ENCODE measurements at places on chromosomes 16 and 17.

DNA sequence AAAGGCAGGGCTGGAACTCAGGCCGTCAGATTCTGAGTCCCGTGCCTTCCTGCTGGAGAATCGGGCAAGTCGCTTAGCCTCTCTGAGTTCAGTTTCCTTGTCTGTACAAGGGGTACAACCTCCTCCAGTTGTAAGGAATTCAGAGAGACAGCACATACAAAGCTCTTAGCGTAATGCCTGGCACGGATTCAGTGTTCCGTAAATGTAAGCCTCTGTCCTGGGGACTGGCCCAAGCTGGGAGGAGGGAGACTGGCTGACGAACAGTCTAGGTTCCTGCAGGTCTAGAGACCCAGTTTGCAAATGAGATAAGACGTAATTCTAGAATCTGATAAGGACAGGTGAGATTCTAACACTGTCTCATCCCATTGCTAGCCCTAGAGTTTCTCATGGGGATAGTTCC, 9.9 kb downstream of the METTL22 start:
- DNase-seq = no peak

- DNase-seq = no peak
Measured at GRCh38 chr17:55673743-55674506, 48.7 kb downstream of the TMEM100 start.

GRCh38 chr17:73990290-73990689, 213.2 kb upstream of the RPL38 start:
- DNase-seq = no peak

DNA sequence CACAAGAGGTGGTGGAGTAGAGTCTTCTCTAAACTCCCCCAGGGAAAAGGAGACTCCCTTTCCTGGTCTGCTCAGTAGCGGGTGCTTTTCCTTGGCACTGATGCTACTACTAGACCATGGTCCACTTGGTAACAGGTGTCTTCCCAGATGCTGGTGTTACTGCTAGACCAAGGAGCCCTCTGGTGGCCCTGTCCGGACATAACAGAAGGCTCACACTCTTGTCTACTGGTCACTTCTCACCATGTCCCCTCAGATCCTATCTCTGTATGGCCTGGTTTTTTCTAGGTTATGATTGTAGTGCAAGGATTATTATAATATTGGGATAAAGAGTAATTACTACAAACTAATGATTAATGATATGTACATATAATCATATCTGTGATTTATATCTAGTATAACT, 49.7 kb upstream of the ARL4D start:
- DNase-seq = no peak

DNA sequence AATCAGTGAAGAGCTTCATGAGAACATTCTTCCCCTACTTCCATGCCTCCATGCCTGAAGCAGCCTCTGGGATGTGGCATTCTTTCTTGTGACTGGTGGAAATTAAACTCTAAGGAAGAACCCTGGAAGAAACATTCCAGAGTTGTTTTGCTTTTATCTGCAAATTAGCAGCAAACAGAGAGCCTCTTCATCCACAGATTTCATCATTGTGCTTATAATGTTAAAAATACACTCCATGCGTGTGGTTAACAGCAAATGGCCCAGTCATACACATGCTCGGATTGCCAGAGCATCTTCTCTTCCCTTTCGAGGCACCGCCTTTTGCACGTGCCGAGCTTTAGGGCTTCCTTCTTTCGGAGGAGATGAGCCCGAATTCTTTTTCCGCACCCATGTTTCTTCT, 411.3 kb downstream of the SNX29 start:
- DNase-seq = no peak

DNA sequence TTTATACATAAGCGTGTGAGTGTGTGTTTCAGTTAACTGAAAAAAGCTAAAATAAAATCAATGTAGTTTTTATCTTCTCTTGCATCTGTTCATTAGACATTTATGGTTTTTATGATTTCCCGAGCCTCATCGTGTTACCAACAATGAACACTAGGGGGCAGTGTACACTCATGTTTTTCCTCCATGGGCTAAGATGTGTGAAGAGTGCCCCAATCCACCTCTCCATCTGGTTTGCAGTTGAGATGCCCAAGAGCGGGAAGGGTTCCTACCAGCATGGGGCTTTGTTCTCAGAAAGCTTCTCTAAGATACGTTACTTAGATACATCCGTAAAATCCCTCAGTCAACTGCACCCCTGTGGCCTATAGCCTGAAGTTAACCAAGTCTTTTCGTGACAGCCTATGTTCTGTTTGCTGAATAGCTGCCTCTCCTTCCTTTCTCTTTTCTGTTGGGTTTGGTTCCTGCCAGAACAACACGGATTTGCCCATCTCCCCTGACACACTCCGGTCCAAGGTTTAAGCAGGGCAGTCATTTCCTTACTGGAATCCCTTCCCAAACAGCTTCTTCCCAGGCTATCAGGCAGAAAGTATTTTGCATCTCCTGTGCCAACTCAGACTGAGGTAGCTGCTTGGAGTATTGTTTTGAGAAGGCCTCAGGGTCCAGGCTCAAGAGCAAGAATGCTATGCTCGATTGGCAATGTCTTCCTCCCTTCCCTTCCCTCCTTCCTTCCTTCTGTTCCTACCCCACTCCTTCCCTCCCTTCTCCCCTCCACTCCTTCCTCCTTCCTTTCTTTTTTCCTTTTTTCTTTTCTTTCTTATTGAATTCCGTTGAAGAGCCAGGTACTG, 12.9 kb upstream of the ELAC2 start:
- DNase-seq = peak; percentile 13

DNA sequence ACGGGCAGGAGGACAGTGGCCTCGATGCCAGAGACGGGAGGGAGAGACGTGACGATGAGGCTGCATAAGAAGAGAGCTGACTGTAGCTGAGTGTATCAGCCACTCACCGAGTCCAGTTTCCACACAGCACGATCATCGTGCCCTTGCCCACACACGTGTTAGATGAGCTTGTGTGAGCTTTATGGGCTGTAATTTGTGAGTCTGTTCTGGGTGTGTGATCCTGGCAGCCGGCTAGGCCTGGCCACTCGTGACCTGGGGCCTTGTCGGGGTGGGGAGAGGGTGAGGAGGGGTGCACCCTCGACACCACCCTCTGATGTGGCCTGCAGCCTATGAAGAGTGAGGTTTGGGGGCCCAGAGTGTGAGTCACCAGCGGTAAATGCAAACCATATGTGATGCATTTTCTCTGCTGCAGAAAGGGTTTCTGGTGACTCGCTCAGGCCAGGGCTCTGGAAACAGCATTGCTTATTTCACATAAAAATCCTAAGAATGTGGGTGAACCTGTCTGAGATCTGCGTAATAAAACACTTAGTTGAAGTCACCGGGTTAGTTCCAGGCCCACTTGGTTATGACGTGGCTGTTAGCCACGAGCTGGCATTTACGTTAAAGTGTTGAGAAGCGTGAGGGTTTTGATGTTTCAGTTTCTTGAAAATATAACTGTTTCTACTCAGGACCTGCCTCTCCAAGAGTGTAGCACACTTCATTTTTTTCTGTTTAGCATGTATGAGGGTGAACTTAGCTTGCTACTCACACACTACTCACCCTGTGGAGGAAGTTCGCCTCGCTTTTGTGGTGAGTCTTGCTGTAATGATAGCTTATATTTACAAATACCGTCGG, 4.2 kb downstream of the METRNL start:
- peak; percentile 89 for DNase-seq

DNA sequence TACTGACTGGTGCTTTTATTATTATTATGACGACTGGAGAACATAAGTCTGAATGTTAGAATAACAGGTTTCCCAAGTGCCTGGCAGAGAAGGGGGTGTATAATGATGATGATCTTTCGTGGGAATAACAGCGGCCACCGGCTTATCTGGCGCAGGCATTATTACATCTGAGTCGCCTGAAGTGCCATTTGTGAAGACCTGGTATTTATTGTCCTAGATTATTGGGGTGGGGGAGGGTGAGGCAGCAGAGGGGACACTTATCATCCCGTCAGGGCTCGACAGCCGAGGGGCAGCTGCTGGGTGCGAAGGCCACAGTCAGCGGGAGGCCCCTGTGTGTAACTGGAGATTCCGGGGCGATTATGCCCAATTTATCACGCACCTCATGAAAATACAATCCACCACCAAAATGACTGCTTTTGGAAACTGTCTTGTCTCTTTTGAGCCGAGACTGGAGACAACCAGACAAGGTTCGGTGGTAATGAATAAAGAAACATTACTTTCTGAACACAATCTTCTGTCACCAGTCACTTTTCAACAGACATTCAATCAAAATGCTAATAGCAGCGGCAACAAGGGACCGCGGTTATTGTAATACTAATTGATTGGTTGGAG, 199.3 kb downstream of the CCDC182 start:
- no peak for DNase-seq

GRCh38 chr17:19004421-19005136, at the start of gene FAM83G:
Gene FAM83G, minus strand, starts transcription at chr17:19004764. Its CDS starts 723 bp downstream, at chr17:19004041.
- no peak for DNase-seq

- DNase-seq = no peak
Measured at GRCh38 chr16:80971819-80972218, 34.9 kb downstream of the CMC2 start.

DNA sequence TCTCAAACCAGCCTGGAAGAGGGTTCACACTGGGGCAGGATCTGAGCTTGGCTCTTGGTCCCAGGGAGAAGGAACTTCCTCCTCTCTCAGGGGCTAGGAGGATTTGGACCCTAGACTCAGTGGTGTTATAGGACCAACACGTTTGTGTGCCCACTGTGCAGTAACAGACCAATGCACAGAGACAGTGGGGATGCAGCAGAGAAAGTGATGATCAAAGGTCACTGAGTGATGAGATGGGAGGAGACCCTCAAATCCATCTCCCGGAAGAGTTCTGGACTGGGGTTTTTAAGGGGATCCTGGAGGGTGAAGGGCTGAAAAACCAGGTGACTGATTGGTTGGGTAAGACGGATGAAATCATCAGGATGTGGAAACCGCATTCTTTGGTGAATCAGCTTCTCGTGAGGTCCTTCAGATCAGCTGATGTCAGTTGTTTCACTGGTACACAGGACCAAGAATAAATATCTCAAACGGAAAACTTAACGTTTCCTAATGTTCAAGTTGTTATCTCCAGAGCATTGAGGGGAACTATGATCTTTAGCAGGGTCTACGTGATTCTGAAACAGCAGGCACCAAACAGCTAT, 3.3 kb upstream of the VAC14 start:
- peak; percentile 81 for DNase-seq

DNA sequence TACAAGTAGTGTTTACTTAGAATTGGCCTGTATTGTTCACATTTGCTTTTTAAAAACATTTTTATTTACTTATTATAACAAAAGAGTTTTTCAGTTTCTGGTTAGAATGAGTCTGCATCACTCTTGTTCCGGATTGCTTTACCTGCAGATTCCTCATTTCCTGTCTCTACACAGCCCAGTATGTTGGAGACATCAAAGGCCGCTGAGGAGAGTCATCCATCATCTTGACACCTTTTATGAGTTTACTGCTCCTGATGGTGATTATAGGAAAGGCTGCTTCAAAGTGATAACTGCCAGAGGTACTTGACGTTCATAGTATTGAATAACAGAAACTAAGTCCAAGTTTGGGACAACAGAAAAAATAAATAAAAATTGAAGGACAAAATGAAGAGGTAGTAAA, 490.5 kb upstream of the CA10 start:
- no peak for DNase-seq

DNA sequence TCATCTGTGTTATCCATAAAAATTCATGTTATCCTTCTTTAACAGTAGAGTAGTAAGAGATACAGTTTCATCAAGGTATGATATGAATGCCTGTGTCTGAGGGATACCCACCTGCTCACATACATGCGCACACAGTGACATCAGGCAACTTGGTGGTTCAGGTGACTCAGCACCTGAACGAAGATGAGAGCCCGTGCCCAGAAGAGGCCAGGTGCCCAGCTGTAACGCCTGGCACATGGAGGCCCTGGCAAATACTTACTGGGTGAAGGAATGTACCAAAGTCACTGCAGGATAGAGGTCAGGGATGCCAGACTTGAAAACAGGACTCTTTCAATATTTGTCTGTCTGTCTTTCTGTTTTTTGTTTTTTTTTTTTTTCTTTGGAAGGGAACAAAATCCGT, 72.6 kb upstream of the LGALS9 start:
- no peak for DNase-seq

- no peak for DNase-seq
Measured at GRCh38 chr16:79823639-79824038, 223.1 kb upstream of the MAF start.

DNA sequence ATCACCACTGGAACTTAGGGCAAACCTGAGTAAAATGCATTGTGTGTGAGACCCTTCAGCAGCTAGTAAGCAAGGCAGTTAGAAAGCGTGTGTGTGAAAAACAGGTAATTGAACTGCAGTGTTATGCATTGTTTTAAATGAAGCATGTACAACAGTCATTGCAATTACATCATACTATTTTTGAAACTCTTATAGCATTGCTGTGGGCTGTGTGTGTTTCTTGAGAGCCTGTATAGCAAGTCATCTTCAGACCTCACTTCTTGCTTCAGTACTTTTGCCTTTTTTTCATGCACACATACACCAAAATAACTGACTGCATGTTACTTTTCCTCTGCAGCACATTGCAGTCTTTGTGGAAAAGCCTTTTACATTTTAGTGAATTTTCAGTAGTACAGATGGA, 19.2 kb downstream of the PTRH2 start:
- DNase-seq = no peak

- DNase-seq = no peak
Measured at GRCh38 chr17:31593806-31594205, 202.3 kb downstream of the RAB11FIP4 start.

DNA sequence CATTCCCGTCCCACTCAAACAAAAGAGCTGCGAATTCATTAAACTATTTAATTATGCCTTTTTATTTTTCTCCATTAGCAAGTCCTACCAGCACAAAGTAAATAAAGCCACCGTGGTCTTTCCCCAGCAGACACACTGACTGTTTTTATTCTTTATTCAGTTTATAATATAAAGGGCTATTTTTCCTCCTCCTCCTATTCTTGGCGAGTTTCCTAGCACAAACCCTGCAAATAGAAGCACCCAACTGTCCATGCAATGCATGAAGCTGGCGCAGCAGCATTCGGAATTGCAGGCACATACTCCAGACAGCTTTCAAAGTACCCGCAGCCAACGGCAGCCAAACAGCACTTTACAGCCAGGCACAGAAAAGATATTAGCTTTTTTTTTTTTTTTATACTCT, 583.4 kb upstream of the PSMD7 start:
- DNase-seq = no peak

DNA sequence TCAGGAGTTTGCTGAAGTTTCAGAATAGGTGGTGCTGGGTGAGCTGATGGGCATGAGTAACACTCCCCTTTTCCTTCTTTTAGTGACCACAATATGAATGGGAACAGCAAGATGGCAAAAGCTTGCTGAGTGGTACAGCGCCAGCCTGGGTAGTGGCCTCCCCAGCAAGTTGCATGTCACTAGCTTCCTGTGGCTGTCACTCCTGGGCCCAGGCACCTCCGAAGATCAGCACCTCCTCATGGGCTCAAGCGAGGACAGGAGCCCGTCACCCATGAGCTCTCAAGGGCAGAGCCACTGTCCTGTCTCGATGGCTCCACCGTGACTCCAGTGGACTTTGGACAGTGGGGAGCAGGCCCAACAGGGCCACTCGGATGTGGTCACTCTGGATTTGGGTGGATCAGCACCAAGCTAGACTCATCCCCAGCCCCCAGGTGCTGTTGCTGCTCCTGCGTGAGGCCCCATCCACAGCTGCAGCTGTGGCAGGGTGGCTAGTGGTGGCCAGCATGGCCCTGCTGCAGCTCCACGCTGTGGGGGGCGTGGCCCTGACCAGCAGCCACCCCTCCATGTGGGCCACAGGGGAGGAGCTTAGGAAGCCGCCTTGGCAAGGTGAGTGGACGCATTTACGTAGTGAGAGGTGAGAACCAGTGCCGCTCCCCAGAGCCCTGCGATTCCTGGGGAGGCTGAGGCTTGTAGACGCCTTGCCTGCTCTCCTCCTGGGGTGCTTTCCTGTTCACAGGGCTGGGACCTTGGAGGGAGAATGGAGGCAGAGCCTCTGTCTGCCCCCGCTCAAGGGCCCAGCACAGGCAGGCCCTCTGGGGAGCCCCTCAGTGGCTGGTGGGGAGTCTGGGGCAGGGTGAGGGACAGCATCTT, 13.6 kb upstream of the DNASE1 start:
- no peak for DNase-seq
